ENCODE measurements at places on chromosomes 3 and 15. TPM values are rescaled to one million over a fixed set of nuclear protein-coding genes. Genes with fewer than 3 reads are reported as not detected.

- peak; percentile 87 for DNase-seq
Measured at GRCh38 chr3:194497799-194498575, 11.2 kb upstream of the ATP13A3 start.

DNA sequence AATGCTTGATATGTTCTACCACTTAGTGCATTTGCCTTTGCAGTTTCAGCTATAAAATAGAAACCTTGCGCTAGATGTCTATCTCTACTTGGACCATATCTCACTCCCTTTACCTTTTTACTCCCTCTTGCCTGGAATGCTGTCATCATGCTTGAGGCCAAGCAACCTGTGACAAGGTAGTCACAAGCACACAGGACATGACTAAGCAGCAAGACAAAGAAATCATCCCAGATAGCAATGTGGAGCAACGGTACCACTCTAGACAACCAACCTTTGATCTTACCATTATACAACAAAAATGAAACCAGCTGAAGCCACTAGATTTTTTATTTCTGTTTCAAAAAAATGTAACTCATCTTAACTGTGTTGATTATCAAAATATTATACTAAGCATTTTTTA, 50.5 kb upstream of the SPSB4 start:
- no peak for DNase-seq

DNA sequence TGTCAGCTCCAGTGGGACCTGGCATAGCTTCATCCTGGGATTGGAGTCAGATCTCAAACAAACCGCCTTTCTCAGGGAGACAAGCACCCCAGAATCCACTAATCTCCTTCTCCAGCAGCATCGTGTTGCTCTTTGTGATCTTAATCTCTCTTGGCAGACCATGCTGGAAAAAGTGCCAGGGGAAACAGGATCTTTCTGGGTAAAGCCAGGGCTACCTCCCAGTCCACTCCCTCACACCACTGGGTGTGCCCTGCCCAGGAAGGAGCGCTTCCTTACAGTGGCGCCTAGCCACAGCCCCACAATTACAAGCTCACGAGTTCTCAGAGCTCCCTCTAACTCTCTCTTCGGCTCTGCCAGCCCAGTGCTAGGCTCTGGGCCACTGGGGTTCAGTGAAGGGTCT, 32.2 kb downstream of the RPLP1 start:
- DNase-seq: no peak

DNA sequence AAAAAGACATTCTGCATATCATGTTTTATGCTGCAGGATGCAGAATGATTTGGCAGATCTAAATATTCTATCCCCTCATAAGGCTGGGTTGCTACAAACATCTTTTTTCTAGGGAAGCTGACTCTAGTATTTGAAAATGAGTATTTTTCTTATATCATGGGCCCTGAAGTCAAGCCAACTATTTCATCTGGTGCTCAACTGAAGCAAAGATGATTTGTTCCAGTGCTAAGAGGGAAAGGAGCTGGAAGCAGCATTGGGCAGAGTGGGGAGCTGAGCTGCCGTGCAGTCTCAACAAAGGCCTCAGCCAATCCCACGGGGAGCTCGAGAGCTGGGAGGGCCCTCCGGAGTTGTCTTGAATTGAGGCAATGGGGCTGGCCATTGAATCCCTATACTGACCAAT, 155.3 kb upstream of the SLCO3A1 start:
- no peak for DNase-seq

GRCh38 chr3:183281126-183281797, 28.2 kb downstream of the B3GNT5 start:
- DNase-seq: no peak

The DNAH12 gene
- 0.11 TPM for total RNA-seq

The KNL1 gene
- total RNA-seq: 1.1 TPM

The ANKRD34C gene
- total RNA-seq: not detected

The GLDN gene
- 0.56 TPM for total RNA-seq

The RETNLB gene
- not detected for total RNA-seq

The GOLGA8M gene
- 30.7 TPM for total RNA-seq

All from thyroid gland (tissue), 4 donors.